ENCODE measurements at places on chromosomes 5 and 9. TPM values are rescaled to one million over a fixed set of nuclear protein-coding genes. Genes with fewer than 3 reads are reported as not detected.

The LHX3 gene
- not detected for total RNA-seq

The PFN3 gene
- total RNA-seq = not detected

The ROPN1L gene
- total RNA-seq = 0.39 TPM

The PCDHA3 gene
- total RNA-seq = 0.20 TPM

The ST6GALNAC6 gene
- 54.3 TPM for total RNA-seq

The IL11RA gene
- total RNA-seq = 32.0 TPM

The SLC46A2 gene
- not detected for total RNA-seq

The SV2C gene
- total RNA-seq = not detected

The SOX30 gene
- total RNA-seq = not detected

The PTGES2 gene
- 53.6 TPM for total RNA-seq
